ENCODE measurements at places on chromosomes 16 and 17. TPM values are rescaled to one million over a fixed set of nuclear protein-coding genes. Genes with fewer than 3 reads are reported as not detected.
A peak's percentile ranks its signal among the peaks of the same experiment; 100 is the strongest.

- no peak overlapping the region for H3K4me3 ChIP-seq
- H3K27me3 ChIP-seq = no peaks in the 10 kb centered on the region
- H3K27ac ChIP-seq = no peak overlapping the region
- no peaks in the 10 kb centered on the region for H3K36me3 ChIP-seq
Observed at GRCh38 chr16:71303938-71304337, 14.7 kb upstream of the CMTR2 start.

- no peak overlapping the region for H3K4me3 ChIP-seq
- DNase-seq = no peak
- no peaks in the 10 kb centered on the region for H3K27me3 ChIP-seq
- peaks cover 70% of the 10 kb centered on the region for H3K36me3 ChIP-seq
- peaks cover 20% of the 10 kb centered on the region for H3K4me1 ChIP-seq
- no peak overlapping the region for H3K27ac ChIP-seq
Observed at GRCh38 chr16:28875134-28876018, 2.9 kb upstream of the ATP2A1 start.

CFAP97D1 gene
- total RNA-seq = not detected

- H3K27me3 ChIP-seq = no peaks in the 10 kb centered on the region
- DNase-seq = no peak
- H3K36me3 ChIP-seq = no peaks in the 10 kb centered on the region
- no peak overlapping the region for H3K27ac ChIP-seq
- H3K4me1 ChIP-seq = peaks cover 2% of the 10 kb centered on the region
Observed at GRCh38 chr16:49051576-49051975, 230.1 kb downstream of the CBLN1 start.

- H3K36me3 ChIP-seq = no peaks in the 10 kb centered on the region
- DNase-seq = no peak
- no peaks in the 10 kb centered on the region for H3K27me3 ChIP-seq
- H3K4me3 ChIP-seq = peak overlapping the region; percentile 13
- H3K4me1 ChIP-seq = peaks cover 13% of the 10 kb centered on the region
Observed at GRCh38 chr17:55576996-55577586, 65.8 kb upstream of the SMIM36 start.

SRRM2 gene
- 159 TPM for total RNA-seq

CDK10 gene
- 64.1 TPM for total RNA-seq

- peaks cover 22% of the 10 kb centered on the region for H3K36me3 ChIP-seq
- DNase-seq = no peak
- H3K27ac ChIP-seq = no peak overlapping the region
Observed at GRCh38 chr17:64157669-64158180, 27.8 kb upstream of the ERN1 start.

KCNH4 gene
- total RNA-seq = 0.33 TPM

DNA sequence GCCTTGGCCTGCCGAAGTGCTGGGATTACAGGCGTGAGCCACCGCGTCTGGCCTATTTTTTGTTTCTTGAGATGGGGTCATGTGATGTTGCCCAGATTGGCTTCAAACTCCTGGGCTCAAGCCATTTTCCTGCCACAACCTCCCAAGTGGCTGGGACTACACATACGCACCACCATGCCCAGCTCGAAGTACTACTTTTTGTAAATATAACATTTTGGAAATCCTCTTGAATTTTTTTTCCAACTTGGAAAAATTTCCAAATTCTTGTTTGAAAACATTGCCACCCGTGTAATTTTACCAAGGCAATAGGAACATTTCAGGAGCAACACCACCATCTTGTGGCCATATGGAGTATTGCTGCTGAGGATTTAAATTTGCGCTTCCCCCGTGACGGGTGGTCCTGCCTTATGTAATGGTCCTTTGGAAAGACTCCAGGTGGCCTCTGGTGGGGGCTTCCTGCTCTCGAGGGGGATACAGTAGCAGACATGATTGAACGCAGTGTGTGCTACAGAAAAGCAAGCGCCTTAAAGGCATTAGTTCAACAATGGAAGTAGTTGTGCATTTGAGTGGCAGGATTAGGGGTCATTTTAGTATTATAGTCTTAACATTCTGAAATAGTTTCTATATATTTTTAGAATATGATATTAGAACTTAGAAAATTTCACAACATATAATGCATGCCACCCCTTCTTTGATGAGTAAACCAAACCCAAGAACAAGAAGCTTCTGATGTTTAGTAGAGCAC lies 8.0 kb downstream of the FLYWCH1 start:
- H3K4me3 ChIP-seq = no peak overlapping the region
- peaks cover 11% of the 10 kb centered on the region for H3K4me1 ChIP-seq
- no peaks in the 10 kb centered on the region for H3K27me3 ChIP-seq
- DNase-seq = peak; percentile 91
- H3K36me3 ChIP-seq = peaks cover 33% of the 10 kb centered on the region

- H3K4me3 ChIP-seq = peak overlapping the region; percentile 5
- H3K4me1 ChIP-seq = peaks cover 23% of the 10 kb centered on the region
- H3K36me3 ChIP-seq = peaks cover 7% of the 10 kb centered on the region
- DNase-seq = peak; percentile 90
- peak overlapping the region; percentile 40 for H3K27ac ChIP-seq
Observed at GRCh38 chr16:17160920-17161431, 309.8 kb downstream of the XYLT1 start.

KRT10 gene
- total RNA-seq = 4.3 TPM

DNA sequence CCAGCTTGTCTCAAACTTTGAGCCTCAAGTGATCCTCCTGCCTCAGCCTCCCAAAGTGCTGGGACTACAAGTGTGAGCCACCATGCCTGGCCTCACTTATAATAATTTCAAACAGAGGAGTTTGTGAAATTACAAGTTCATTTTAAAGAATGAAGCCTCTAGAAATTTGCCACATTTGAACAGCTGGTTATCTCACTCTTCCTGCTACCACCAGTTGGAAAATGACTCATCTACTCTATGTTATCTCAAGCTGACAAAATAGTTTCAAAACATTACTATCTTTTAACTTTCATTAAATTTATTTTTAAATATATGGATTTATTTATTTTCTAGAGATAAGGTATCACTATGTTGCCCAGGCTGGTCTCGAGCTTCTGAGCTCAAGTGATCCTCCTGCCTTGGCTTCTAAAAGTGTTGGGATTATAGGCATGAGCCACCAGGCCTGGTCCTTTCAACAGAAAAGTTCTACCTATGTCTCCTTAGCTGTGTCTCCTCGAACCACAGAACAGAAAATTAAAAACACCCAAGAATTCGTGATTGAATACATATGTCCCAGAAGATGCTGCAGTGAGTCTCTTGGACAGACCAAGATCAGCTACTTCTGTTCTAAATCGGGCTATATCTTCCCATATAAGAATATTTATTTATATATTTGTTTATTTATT lies 47.6 kb downstream of the MYH13 start:
- H3K36me3 ChIP-seq = no peaks in the 10 kb centered on the region
- H3K4me1 ChIP-seq = no peaks in the 10 kb centered on the region
- H3K4me3 ChIP-seq = no peak overlapping the region
- no peak for DNase-seq
- no peaks in the 10 kb centered on the region for H3K27me3 ChIP-seq

- peaks cover 14% of the 10 kb centered on the region for H3K36me3 ChIP-seq
- no peak overlapping the region for H3K4me3 ChIP-seq
- no peaks in the 10 kb centered on the region for H3K4me1 ChIP-seq
- H3K27me3 ChIP-seq = no peaks in the 10 kb centered on the region
- DNase-seq = no peak
Observed at GRCh38 chr17:30433514-30433913, 43.7 kb upstream of the GOSR1 start.

DNA sequence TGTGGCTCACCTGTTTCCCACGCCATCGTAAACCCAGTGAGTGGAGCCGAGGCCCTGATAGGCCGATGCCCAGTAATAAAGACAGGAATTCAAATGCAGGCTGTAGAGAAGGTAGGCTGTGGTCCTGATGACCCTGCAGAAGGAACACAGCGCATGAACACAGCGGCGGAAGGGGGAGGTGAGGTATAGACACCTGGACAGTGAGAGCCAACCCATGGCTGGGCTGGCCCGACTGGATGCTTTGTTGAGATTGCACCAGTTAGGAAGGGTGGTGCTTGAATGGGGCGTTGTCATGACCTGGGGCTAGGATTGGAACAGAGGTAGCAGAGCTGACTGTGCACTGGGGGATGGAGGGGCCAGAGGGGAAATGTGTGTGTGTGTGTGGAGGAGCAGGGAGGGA lies 59.2 kb downstream of the CNGB1 start:
- H3K4me3 ChIP-seq = no peak overlapping the region
- no peaks in the 10 kb centered on the region for H3K36me3 ChIP-seq
- no peak overlapping the region for H3K27ac ChIP-seq
- DNase-seq = no peak
- H3K4me1 ChIP-seq = peaks cover under 1% of the 10 kb centered on the region
